ENCODE measurements at places on chromosomes 2 and 18.

DNA sequence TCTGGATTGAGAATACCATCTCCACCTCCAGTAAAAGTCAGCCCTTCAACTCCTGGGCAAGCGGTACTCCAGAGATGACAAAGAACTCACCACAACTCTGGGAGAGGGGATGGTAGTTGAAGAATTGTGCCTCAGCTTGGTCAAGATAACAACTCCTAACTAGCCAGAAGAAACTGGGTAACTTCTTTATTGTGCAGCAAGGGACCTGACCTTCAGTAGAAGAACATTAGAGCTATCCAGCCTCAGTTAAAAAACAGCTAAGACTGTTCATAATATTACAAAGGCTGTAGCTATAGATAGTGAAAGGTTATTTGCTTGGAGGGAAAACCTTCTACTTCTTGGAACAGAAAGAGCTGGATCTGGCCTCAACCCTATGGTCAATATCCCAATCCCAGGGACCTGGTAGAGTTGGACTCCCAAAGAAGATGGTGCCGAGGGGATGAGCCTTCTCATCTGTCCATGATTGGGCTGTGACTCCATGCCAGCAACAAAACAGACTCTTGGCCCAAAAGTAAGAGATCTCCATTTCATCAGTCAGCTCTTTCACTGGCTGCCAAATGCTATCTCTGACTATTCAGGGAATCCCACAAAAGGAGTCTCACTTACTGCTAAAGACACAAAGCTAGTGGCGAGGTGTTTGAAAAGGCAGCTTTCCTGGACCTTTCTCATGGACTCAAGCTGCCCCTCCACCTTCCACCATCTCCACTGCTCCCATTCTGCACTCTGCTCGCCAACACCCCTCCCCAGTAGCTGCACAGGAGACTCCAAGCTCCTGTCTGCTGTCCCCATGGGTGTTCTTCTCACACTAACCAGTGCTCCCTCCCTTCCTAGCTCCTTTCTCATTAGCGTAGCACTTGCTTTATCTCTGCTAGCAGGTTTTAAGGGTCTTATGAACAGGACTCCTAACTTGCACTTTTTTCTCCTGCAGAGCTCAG lies 145.8 kb downstream of the CAPN13 start:
- DNase-seq = no peak

DNA sequence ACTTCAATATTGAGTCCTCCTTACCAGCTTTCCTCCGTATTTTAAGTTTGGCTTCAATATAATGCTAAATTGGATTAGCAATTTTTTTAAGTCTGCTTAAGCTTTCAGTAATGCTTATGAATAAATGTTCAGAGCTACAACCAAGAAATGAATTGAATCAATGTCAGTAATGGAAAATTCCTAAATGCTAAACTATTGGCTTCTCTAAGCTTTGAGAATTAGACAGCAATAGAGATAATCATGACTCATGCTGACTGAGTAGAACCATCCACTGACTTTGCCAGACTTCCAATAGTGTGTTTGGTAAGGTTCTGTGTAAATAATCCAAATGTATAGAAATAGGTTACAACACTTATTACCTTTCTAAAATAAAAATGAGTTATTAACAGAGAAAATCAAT lies 8.9 kb upstream of the PDE1A start:
- no peak for DNase-seq

- DNase-seq = no peak
Observed at GRCh38 chr2:137987011-137987410, 22.7 kb downstream of the HNMT start.

DNA sequence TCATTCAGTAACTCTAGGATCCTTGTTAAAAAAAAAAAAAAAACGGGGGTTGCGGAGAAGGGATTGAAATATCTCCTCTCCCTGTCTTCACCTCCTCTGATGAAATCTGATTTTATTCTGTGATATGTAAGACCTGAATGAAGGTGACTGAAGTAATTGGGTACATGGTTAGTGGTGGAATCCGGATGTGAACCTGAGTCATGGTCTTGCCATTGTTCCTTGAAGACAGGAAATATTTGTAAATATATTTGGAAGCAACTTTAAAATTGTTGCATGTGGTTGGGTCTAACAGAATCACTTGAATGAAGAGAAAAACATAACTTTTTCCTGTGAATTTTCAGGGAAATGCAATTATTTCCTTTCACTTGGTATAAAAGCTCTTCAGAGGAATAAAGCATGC lies 3.0 kb upstream of the IL1A start:
- no peak for DNase-seq

- DNase-seq = no peak
Observed at GRCh38 chr18:59085797-59086196, 53.9 kb upstream of the SEC11C start.

GRCh38 chr2:30072250-30072842 lies 74.5 kb upstream of the YPEL5 start:
- DNase-seq = peak; percentile 20

DNA sequence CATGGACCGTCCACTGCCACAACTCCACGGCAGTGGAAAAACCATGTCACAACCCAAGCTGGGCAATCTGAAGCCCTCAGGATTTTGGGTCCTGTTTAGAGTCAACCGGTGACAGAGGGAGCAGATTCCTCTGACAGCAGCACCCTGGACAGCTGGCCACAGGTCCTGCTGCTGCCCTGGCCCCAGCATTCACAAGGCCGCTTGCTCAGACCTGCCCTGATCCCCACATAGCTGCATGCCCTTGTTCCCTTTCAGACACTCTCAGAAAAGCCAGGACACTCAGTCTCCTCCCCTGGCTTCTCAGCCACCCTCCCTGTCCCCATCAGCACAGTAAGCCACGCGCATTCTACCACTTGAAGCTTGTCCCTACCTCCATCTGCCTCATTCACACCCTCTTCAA lies 1.6 kb downstream of the COPS9 start:
- no peak for DNase-seq

DNA sequence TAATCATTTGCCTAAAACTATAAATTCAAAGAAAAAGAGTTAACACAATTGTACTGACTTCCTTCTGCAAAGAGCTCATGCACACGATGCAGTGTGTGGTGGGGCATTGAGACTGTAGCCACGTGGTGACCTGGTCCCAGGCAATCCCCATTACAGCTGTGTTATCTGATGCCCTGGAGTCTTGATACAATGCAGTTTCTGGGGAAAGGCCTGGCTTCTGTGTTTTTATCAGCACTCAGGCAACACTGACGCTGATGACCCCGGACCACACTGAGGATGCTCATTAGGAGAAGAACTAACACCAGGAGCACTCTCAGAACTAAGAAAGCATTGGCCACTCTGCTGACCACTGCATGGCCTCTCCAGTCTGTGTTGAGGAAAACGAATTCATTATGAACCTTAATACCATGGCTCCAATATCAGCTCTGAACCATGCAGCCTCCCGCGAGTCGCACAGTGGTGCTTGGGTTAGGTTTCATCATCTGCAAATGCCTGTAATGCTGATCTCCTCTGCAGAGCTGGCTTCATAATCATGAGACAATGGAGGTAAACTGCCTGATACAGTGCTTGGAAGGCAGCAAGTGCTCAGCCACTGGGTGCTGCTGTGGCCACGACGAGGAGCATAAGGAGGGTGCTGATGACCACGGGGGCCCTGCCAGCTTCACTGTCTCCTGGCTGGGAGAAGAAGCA lies 218.5 kb downstream of the MYT1L start:
- no peak for DNase-seq

- DNase-seq = no peak
Observed at GRCh38 chr18:75317703-75318102, 107.1 kb downstream of the TSHZ1 start.

DNA sequence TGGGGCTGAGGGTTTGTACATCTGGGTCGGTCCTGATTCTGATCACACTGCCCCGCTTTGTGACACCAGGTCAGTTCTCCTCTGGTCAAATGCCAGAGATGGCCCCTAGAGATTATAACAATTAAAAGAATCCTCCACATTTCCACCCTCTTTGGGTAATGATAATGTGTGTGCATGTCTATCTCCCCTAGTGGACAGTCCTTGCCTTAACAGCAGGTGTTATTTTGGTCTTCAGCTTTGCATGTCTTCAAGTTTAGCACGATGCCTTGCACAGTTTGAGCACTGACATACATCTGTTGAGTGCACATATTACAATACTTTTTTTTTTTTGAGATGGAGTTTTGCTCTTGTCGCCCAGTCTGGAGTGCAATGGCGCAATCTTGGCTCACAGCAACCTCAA lies 25.7 kb upstream of the COX7A2L start:
- DNase-seq = no peak

DNA sequence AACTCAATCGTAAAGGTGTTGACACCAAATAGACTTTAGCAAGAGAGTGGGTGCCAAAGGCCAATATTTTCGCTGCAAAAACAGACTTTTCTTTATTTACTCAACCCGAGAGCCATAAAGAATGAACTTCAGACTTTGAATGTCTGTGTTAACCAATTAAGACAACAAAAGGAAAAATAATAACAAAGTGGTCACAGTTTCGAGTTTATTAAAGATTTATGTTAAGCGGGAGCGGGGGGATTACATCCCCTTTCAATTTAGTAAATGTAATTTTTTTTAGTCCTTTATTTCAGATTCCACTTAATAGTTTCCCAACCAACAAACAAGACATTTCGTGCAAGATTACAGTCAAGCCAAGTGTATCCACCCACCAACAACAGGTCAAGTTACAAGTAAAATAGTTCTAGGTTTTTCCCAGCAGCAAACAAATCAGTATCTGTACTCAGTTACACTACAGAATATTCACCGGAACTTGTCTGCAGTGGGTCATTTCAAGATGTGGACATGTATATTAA lies 9.0 kb downstream of the CDH2 start:
- no peak for DNase-seq

DNA sequence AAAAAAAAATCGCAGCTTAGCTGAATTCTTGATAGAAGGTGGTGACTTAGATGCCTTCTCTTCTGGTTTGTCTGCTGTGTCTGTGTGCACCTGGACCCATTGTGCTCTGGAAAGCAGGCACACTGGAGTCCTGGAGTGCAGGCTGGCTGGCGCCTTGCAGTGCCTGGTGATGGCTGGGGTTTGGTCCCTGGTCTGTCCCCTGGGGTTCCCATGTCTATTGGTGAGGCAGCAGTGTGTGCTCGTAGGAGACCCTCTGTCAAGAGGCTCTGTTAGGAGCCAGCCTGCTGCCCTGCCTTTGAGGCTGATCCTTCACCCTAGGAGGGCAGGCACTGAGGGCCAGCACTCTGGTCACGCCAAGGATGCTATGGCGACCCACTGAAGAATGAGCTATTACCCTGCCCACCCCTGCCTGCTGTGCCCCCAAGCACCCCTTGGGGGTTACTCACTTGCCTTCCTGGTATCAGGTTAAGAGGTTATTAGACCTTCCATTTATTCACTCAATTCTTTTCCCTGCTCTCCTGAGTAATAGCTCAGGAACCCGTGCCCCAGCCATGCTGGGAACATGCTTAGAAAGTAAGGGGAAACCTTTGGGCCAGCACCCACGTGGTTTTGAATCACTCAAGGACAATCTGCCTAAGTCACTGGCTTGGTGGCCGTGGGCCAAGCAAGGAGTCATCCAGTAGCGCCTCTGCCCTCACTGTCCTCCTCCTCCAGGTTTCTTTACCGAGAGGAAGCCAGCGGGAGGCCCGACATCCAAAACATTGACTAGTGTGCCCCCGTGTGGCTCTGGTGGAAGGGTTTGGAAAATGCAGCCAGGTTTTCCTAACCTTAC lies 284.5 kb downstream of the PRKCE start:
- peak; percentile 73 for DNase-seq

DNA sequence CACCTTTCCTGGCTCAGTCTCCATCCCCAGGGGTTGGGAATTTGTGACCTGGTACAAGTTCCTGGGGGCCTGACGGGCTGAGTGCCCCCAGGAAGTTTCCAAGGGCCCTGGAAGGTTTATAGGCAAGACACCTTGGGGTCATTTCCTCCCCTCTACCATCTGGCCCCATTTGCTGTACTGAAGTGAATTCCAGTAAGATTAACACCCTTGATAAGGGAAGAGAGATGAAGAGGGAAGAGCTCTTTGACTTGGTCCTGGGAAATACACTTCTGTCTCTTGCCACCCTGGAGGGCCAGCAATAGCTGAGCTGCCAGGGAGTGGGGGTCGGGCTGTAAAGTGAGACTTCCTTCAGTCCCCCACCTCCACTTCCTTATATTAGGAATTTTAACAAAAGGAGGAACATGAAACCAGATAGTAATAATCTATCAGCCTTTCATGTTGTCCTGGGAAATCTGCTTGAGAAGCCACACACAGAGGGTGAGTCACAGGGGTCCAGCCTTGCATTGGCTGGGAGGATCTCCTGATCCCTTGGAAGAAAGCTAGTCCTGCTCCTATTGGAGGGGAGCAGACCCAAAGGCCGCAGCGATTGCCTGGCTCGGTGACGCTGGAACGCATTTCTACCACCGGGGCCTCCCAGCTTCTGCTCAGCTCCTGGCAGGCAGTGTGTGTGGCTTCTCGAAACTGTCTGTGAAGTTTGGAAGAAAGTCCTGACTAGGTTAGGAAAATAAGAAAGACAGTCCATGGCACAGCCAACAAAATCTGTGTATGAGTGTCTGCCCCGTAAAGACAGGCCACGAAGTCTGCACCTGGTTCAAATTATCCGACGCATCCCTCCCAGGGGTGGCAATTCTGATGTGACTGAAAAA lies 87.3 kb downstream of the ACAA2 start:
- no peak for DNase-seq

DNA sequence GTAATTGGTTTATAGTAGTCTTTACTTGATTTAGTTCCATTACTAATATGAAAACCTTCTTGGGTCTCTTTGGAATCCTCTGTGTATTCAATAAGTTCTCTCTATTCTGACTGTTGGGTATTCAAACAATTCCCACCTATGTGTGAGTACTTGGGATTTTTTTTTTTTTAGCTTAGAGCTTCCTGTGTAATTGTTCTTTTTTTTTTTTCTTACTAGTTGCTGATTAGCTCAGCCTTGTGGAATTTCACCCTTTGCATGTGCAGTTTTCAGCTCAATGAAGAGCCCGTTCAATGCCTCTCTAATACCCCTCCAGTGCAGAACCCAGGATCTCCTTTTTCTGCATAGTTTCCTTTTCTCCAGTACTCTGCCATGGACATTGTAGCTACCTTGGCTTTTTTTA lies 339.1 kb upstream of the GALNT5 start:
- no peak for DNase-seq

- DNase-seq = no peak
Observed at GRCh38 chr18:42426496-42427015, 471.5 kb downstream of the PIK3C3 start.

- DNase-seq = no peak
Observed at GRCh38 chr2:140586379-140586778, 1544.4 kb downstream of the LRP1B start.

DNA sequence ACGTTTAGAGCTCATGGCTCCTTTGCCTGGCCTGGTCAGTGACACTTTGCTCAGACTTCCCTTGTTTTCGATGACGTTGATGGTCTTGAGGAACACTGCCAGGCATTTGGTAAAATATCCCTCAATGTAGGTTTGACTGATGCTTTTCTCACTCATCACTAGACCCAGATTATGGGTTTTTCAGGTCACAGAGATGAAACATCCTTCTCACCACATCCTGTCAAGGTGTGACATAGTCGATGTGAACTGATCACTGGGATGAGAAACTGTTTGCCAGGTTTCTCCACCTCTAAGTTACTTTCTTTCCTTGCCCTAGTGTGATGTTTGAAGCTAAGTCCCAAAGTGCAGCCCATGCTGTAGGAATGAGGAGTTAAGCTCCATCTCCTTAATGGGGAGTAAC lies 81.5 kb downstream of the AFF3 start:
- DNase-seq = no peak

GRCh38 chr2:2121887-2122286 lies 209.2 kb downstream of the MYT1L start:
- no peak for DNase-seq

- DNase-seq = no peak
Observed at GRCh38 chr2:54073796-54074195, 41.6 kb upstream of the ACYP2 start.

- DNase-seq = no peak
Observed at GRCh38 chr2:52294628-52295027, 1262.7 kb upstream of the NRXN1 start.
